Fibroblast of skin of left quadriceps (primary cell): ENCODE measurements at places on chromosomes 11 and 22.

- DNase-seq: no peak
Measured at GRCh38 chr11:131838016-131838415, 467.6 kb downstream of the NTM start.

DNA sequence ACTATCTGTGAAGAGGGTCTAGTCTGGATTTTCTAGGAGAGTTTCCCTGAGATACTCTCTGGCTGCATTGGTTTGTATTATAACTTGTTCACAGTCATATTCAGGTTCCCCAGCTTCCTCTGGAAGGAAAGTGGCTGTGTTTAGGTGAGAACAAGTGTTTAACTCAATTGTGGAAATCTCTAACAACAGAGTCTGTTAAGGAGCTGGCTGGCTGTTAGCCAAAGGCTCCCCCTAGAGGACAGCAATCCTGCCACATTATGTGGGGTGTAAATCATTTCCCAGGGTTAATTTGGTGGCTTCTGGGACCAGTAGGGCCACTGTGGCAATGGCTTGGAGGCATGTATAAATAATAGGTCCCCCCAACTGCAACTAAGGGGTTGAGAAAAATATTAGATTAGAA, 18.4 kb downstream of the MS4A6E start:
- no peak for DNase-seq

DNA sequence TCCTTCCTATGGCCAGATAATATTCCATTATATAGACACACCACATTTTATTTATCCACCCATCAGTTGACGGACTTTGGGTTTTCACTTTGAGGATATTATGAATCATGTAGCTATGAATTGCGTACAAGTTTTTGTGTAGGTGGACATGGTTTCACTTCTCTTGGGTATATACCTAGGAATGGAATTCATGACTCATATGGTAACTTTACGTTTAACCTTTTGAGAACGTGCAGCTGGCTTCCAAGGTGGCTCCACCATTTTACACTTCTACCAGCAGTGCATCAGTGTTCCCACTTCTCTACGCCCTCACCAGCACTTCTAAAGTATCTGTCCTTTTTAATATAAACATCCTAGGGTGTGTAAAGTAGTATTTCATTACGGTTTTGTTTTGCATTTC, 112.0 kb downstream of the PLEKHA7 start:
- DNase-seq: no peak

GRCh38 chr11:96815236-96815635, 425.4 kb downstream of the JRKL start:
- no peak for DNase-seq
